ENCODE measurements at places on chromosomes 3 and 15.

- no peak for DNase-seq
Observed at GRCh38 chr3:119292666-119293065, 1.5 kb upstream of the ARHGAP31 start.

- DNase-seq, result no peak
Observed at GRCh38 chr3:11536132-11536935, 107.4 kb downstream of the VGLL4 start.

DNA sequence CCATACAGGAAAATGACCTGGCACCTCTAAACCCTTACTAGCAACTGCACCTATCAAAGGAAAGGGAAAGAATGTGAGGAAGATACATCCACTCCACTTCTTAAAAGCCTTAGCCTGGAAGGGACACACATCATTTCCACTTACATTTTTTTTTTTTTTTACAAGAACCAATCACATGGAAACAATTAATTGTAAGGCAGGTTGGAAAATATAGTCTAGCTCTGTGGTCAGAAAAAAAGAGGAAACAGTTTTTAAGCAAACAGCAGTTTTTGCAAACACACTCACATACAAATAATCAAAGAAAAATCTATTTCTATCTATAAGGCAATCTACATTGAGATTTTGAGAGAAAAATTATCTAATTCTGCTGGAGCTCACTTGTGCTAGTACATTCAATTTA lies 98.9 kb upstream of the SPRED1 start:
- DNase-seq, result no peak

- DNase-seq, result no peak
Observed at GRCh38 chr3:10339376-10339955, 18.6 kb upstream of the SEC13 start.

DNA sequence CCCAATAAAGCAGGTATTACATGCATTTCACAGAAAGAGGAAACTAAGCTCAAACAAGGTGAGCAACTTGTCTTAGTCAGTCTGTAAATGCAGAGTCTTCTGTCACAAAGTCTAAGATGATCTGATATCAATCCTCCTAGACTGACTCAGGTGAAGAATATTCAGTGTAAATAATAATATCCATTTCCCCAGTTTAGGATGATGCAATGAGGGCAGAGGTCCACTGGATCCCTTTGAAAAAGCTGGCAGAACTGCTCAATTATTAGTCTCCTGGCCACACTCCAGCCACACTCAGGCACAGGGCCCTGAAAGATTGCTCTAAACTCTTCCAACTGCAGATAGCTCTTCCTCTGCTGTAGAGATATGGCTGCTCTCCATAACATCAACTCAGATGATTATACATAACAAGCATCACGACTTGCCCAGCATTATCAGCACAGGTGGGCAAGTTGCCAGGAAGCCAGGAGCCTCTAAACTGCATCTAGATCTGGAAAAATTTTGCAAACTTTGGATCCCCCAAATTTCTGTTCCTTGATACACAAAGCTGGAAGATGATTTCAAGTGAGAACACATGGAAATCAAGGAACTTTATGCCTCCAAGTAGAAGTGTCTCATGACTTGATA lies 129.8 kb upstream of the CPNE4 start:
- no peak for DNase-seq

GRCh38 chr3:72070005-72070404 lies 285.1 kb upstream of the PROK2 start:
- DNase-seq, result no peak
